ENCODE measurements at places on chromosomes 4 and X.
A peak's percentile ranks its signal among the peaks of the same experiment; 100 is the strongest.

- DNase-seq: no peak
Measured at GRCh38 chr4:123495530-123495929, 98.9 kb downstream of the SPRY1 start.

- DNase-seq: no peak
Measured at GRCh38 chr4:167084321-167084720, 150.0 kb downstream of the SPOCK3 start.

DNA sequence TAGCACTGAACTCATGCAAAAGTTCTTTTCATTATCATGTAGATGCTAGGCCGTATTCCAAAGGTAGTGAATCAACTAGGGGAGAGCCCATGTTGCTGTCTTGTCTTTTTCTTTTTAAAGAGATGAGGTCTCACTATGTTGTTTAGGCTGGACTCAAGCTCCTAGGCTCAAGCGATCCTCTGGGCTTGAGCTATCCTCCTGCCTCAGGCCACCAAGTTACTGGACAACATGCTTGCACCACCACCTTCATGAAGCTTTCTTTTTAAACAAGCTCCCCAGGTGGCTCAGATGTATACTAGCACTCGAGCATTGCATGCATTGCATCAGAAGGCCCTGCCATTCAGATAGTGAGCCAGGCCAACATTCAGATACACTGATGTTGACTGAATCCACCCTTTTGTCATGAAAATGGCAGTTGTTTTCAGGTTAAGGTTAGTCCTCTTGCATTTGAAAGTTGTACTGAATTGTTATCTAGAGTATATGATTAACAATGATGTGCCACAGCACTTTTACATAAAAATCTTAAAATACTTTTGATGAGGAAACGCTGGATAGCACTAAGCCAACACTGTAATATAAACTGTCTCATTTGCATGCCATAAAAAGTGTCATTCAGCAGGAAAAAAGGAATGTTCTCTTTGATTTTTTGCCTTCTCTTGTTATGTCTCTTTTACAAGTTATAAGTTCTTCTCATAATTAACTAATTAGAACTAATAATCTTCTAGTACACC is 76.7 kb downstream of the FNIP2 start:
- no peak for DNase-seq

DNA sequence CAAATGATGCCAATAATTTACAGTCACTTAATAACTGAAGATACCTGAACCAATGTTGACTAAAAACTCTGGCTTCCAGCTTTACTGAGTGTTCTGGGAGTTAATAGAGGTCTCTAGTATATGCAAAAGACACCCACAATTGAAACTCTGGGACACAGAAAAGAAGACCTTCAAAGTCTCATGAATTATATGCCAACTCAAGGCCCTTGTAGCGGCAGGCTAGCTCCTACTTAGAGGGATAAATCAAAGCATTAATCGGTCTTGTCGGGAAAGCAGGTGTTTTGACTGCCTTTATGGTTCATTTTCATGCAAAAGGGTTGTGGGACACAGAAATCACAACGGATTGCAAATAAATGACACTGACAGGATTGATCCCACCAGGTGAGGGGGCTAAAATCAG is 55.9 kb downstream of the PCDH18 start:
- no peak for DNase-seq

DNA sequence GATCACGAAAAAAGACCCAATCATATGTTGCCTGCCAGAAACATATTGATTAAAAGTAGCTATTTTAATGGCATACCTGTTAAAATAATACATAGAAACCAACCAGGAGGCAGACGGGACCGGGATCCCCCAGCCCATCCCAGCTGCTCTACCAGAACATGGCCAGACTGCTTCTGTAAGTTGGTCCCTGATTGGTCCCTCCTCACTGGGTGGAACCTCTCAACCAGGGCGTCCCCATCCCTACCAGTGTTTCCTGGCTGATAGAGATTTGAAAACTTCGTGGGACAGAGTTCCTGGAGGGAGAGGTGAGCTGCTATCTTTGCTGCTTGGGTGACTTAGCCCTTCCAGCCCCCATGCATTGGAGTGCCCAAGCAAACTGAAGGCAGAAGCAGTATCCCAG is 256.2 kb downstream of the TRAM1L1 start:
- DNase-seq: no peak

GRCh38 chrX:70262952-70263567 is 3.1 kb upstream of the P2RY4 start:
- no peak for DNase-seq

DNA sequence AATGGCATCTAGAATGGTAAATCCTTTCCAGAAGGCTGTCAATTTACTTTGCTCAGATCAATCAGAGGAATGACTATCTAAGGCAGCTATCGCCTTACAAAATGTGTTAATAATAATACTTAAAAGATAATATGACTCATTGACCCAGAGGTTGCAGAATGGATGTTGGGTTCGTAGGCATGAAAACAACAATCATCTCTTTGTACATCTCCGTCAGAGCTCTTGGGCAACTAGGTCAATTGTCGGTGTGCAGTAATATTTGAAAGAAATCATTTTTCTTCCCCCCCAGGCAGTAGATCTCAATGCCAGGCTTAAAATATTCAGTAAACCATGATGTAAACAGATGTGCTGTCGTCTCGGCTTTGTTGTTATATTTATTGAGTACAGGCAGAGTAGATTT is 165.1 kb downstream of the CAMK2D start:
- DNase-seq: no peak

DNA sequence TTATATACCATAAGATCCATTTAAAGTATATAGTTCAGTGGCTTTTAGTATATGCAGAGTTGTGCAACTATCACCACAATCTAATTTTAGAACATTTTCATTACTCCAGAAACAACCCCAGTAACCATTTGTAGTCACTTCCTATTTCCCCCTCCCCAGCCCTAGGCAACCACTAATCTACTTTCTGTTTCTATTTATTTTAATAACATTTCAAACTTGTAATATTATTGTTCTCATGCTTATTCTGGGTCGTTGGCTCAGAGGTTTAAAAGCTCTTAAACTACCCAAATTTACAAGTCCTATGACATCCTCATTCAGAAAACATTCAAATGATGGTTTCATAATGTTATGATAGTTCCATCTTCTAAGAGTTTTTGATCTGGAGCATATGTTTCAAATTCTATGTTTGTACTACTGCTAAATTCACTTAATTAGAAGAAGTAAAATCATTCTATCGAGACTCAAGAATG is 18.4 kb downstream of the XIAP start:
- no peak for DNase-seq

- peak; percentile 9 for DNase-seq
Measured at GRCh38 chr4:86359944-86360478, at the start of gene MAPK10. Gene MAPK10 (minus strand): TSS chr4:86360053.

- no peak for DNase-seq
Measured at GRCh38 chr4:142407596-142407995, 438.5 kb downstream of the INPP4B start.

DNA sequence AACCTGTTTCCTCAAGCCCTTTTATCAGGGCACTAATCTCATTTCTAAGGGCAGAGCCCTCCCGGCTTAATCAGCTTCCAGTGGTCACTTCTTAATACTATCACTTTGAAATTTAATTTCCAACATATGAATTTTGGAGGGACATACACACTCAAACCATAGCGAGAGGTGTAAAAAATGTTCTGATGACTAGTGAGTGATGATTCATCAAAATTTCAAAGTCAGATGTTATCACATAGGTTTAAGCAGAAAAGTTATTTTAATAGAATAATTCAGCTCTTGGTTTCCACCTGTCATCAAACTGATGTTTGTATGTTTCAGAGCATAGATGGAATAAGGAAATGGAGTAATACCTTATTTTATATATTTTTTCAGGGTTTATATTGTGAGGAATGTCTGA is 161.9 kb downstream of the TLL1 start:
- DNase-seq: no peak

All from activated T-cell treated with anti-CD3 and anti-CD28 coated beads for 24 hours (primary cell).